ENCODE measurements at places on chromosomes 5 and 9. TPM values are rescaled to one million over a fixed set of nuclear protein-coding genes. Genes with fewer than 3 reads are reported as not detected.

DNA sequence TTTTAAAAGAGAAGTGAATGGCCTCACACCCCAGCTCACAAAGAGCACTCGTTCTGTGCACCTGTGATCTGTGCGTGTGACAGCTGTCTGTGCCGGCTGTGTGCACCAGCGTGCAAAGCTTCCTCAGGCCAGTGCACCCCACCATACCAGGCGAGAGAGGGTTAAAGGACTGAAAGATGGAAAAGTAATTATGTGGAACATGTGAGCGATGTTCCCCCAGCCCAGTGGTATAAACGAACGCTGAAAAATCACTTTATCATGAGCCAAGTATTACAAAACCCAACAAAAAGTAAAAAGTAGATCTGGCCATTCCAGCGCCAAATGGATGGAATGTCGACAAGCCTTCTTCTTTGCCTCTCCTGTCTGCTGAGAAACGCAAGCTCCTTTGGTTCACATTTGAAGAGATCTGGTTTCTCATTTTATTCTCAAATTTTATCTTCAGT lies 53.7 kb downstream of the IPPK start:
- H3K27me3 ChIP-seq, result no peaks in the 10 kb centered on the region
- H3K36me3 ChIP-seq, result peaks cover 74% of the 10 kb centered on the region
- no peak overlapping the region for H3K4me3 ChIP-seq

The PHF24 gene
- total RNA-seq, result not detected

The RNF183 gene
- total RNA-seq, result not detected

DNA sequence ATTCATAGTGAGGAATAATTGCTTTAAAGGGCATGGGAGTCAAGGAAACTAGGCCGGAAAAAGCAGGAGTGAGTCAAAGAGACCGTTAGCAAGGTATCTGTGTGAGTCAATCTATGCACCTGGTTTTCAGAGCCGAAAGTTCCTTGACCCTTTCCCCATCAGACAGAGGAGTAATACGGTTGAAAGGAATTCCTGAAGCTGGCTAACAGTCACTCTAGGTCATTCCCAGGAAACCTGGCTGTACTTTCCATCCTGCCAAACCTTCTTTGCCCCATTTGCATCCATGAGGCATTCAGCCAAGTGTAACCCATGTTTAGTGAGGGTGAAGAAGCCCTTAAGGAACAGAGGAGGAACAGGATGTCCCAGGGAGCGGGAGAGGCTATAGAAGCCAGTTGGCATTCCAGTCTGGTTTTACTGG lies 16.2 kb downstream of the RBM18 start:
- peak; percentile 91 for DNase-seq
- H3K27ac ChIP-seq, result peak overlapping the region; percentile 91
- H3K36me3 ChIP-seq, result peaks cover 93% of the 10 kb centered on the region
- no peaks in the 10 kb centered on the region for H3K27me3 ChIP-seq
- H3K4me1 ChIP-seq, result peaks cover 19% of the 10 kb centered on the region
- peak overlapping the region; percentile 62 for H3K4me3 ChIP-seq

GRCh38 chr5:24535646-24536045 lies 109.1 kb downstream of the CDH10 start:
- DNase-seq, result peak; percentile 18
- no peaks in the 10 kb centered on the region for H3K4me1 ChIP-seq
- H3K27ac ChIP-seq, result no peak overlapping the region
- no peaks in the 10 kb centered on the region for H3K36me3 ChIP-seq

GRCh38 chr5:141841378-141842180 lies 36.6 kb downstream of the PCDH1 start:
- H3K27me3 ChIP-seq, result no peaks in the 10 kb centered on the region
- no peaks in the 10 kb centered on the region for H3K36me3 ChIP-seq
- H3K4me1 ChIP-seq, result peaks cover 27% of the 10 kb centered on the region

The ABLIM3 gene
- 206 TPM for total RNA-seq

- H3K27ac ChIP-seq, result no peak overlapping the region
- DNase-seq, result no peak
- peaks cover 12% of the 10 kb centered on the region for H3K36me3 ChIP-seq
- no peaks in the 10 kb centered on the region for H3K27me3 ChIP-seq
- H3K4me1 ChIP-seq, result no peaks in the 10 kb centered on the region
- H3K4me3 ChIP-seq, result no peak overlapping the region
These were observed 90.3 kb downstream of the ZNF618 start for GRCh38 chr9:113966394-113966793.

GRCh38 chr5:179879690-179880010 lies 21.0 kb upstream of the MRNIP start:
- H3K4me3 ChIP-seq, result no peak overlapping the region
- no peaks in the 10 kb centered on the region for H3K4me1 ChIP-seq
- H3K36me3 ChIP-seq, result peaks cover 58% of the 10 kb centered on the region
- DNase-seq, result no peak
- H3K27me3 ChIP-seq, result no peaks in the 10 kb centered on the region

DNA sequence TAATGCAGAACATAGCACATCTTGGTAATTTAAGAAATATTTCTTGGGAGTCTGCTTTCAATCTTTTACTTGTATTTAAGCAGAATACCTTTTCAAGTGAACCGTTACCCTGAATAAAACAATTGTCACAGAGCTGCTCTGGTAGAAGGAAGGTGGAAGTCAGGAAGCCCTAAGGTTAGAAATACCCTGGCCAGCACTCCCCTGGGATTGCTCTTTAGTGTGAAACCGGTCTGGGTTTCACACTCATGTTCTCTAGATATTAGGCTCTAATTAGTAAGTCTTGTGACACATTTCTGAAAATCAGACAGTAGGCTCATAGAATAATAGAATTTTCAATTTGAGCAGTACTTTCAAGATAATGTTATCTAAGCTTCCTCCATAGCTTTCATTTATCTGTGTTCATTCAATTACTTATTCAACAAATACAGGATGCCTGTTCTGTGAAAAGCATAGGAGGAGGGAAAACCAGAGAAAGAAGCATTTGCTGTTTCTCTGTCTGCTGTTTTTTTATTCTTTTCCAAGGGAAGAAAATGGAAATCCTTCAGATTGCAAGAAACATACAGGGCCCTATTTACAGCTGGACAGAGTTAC lies 825.5 kb downstream of the TLR4 start:
- H3K27ac ChIP-seq, result no peak overlapping the region
- no peaks in the 10 kb centered on the region for H3K27me3 ChIP-seq
- H3K4me1 ChIP-seq, result no peaks in the 10 kb centered on the region
- no peaks in the 10 kb centered on the region for H3K36me3 ChIP-seq
- H3K4me3 ChIP-seq, result no peak overlapping the region
- DNase-seq, result no peak

DNA sequence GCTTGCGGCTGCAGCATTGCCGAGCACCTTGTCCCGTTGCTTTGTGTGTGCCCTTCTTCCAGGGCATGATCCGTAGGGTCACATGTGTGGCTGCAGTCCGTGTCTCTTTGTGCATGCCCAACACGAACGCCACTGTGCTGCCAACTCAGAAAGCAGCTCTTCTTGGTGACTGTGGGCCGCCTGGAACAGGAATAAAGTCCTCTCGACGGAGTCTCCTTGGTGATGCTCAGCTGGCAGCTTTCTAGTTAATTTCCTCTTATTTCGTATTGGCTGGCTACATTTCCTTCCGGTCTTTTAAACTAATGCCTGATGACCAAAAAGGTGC lies 5.8 kb downstream of the EXOC3 start:
- peak overlapping the region; percentile 25 for H3K27ac ChIP-seq
- no peaks in the 10 kb centered on the region for H3K27me3 ChIP-seq
- H3K4me3 ChIP-seq, result no peak overlapping the region
- no peak for DNase-seq

The GRM6 gene
- not detected for total RNA-seq

The SLC6A19 gene
- not detected for total RNA-seq

The WNK2 gene
- 0.29 TPM for total RNA-seq

- no peak for DNase-seq
- H3K36me3 ChIP-seq, result peaks cover 37% of the 10 kb centered on the region
- no peak overlapping the region for H3K27ac ChIP-seq
These were observed 39.3 kb downstream of the PTCH1 start for GRCh38 chr9:95477441-95477840.

DNA sequence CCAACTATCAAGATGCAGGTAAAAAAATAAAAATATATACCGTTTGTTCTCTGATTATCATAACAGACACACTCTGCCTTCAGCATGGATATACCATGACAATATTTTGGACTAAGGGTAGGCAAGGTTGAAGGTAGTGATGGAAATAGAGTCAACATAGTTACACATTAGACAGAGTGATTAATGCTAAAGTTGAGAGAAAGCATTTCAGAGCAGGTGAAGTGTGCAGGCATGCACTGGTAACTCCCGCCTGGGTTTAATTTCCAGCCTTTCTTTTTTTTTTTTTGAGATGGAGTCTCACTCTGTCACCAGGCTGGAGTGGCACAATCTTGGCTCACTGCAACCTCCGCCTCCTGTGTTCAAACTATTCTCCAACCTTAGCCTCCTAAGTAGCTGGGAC lies 458.5 kb downstream of the TLR4 start:
- peaks cover 14% of the 10 kb centered on the region for H3K27me3 ChIP-seq
- H3K36me3 ChIP-seq, result no peaks in the 10 kb centered on the region
- H3K4me1 ChIP-seq, result no peaks in the 10 kb centered on the region
- no peak for DNase-seq
- H3K27ac ChIP-seq, result no peak overlapping the region

GRCh38 chr5:56434986-56435385 lies 201.9 kb upstream of the ANKRD55 start:
- DNase-seq, result no peak
- no peak overlapping the region for H3K4me3 ChIP-seq
- no peaks in the 10 kb centered on the region for H3K4me1 ChIP-seq
- H3K27ac ChIP-seq, result no peak overlapping the region
- no peaks in the 10 kb centered on the region for H3K36me3 ChIP-seq

DNA sequence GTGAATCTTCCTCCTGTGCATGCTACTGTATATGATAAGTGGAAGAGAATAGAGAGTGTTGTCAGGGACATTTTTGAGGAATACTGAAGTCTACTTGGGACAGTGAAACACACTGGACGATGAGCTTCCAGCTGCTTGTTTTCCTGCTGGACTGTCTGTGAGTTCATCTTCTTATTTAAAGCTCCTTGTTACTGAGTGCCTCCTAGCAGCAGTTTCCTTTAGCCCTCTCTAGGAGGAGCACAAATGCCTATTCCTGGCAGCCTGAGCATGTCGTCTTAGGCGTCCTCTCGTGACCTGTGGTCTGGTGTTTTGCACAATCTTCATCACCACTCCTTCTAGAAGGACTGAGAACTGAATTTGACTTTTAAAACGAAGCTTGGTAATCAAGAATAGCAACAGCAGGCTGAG lies 43.8 kb downstream of the ANKRD33B start:
- DNase-seq, result peak; percentile 54
- no peaks in the 10 kb centered on the region for H3K36me3 ChIP-seq
- peaks cover 7% of the 10 kb centered on the region for H3K4me1 ChIP-seq
- no peak overlapping the region for H3K4me3 ChIP-seq
- H3K27ac ChIP-seq, result no peak overlapping the region

- H3K27me3 ChIP-seq, result peaks cover 37% of the 10 kb centered on the region
- H3K4me3 ChIP-seq, result peak overlapping the region; percentile 80
- peaks cover 19% of the 10 kb centered on the region for H3K4me1 ChIP-seq
- no peak overlapping the region for H3K27ac ChIP-seq
- peak; percentile 34 for DNase-seq
These were observed 616 bp downstream of the VCAN start for GRCh38 chr5:83472213-83472507.

The FYB1 gene
- total RNA-seq, result 0.32 TPM

GRCh38 chr9:93161786-93162562 lies 22.0 kb upstream of the WNK2 start:
- no peak for DNase-seq
- H3K4me3 ChIP-seq, result no peak overlapping the region
- H3K4me1 ChIP-seq, result no peaks in the 10 kb centered on the region
- H3K27me3 ChIP-seq, result no peaks in the 10 kb centered on the region
- no peaks in the 10 kb centered on the region for H3K36me3 ChIP-seq
- no peak overlapping the region for H3K27ac ChIP-seq

The TLR4 gene
- not detected for total RNA-seq

DNA sequence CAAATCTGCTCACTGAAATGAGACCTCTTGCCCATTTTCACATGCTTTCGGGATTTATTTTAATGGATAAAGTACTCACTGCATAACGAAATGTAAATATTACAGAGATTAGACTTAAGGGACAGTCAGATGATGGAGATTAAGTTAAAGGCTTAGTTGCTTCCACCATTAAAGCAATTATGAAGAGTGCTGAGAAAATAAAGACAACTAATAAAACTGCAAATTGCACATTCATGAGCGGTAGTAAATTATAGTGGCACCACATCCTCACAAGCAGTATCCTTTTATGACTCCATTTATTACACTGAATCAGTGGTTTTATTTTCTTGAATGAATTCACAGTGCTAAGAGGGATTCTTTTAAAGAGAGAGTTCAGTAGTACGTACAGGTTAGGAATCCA lies 76.2 kb upstream of the TMED7 start:
- no peaks in the 10 kb centered on the region for H3K4me1 ChIP-seq
- H3K27me3 ChIP-seq, result peaks cover under 1% of the 10 kb centered on the region
- no peaks in the 10 kb centered on the region for H3K36me3 ChIP-seq
- H3K4me3 ChIP-seq, result no peak overlapping the region
- no peak overlapping the region for H3K27ac ChIP-seq

The ENTREP1 gene
- total RNA-seq, result 0.35 TPM

DNA sequence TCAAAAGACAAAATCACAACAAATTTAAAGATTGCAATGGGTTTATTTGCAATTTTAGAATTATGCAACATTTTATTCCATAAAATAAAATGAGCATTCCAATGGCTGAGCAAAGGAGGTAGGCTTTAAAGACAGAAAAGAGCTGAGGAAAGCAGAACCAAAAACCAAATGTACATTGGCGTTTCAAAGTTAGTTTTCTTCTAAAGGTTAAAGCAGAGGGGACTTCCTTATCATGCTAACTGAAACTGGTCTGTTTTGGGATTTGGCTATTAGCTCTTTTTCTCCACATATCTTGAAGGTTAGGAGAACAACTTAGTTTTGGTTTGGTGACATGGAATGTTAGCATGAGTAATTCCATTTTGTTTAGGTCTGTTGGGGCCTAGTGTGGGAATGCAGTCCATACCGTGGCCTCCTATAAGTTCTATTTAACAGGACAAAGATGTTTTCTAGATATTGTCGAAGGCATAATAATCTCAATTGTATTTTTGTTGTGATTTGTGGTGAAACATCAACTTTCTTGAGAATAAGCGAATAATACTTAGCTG lies 20.3 kb downstream of the DCP2 start:
- peaks cover 58% of the 10 kb centered on the region for H3K36me3 ChIP-seq
- peaks cover 10% of the 10 kb centered on the region for H3K4me1 ChIP-seq
- no peak overlapping the region for H3K4me3 ChIP-seq
- DNase-seq, result no peak
- H3K27ac ChIP-seq, result no peak overlapping the region
- H3K27me3 ChIP-seq, result no peaks in the 10 kb centered on the region

The CDH9 gene
- not detected for total RNA-seq

DNA sequence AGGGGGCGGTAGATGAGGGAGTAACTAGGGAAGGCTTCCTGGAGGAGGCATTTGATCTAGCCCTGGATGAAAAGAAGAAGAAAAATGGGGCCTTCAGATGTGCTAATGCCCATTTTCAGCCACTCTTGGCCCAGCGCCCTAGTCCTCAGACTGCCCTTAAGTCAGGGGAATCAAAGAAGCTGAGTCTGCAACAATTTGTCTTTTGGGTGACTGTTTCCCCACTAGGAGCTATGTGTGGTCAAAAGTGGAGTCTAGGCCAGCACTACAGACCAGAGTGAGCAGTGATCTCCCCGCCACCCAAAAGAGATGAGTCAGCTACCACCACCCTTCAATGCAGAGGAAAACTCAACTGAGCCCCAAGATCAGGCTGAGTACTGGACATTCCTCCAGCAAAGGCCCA lies 542.1 kb downstream of the BNC2 start:
- H3K36me3 ChIP-seq, result no peaks in the 10 kb centered on the region
- no peak overlapping the region for H3K27ac ChIP-seq
- H3K4me3 ChIP-seq, result no peak overlapping the region
- no peaks in the 10 kb centered on the region for H3K27me3 ChIP-seq
- no peaks in the 10 kb centered on the region for H3K4me1 ChIP-seq
- DNase-seq, result no peak

- no peak overlapping the region for H3K4me3 ChIP-seq
- DNase-seq, result no peak
- no peaks in the 10 kb centered on the region for H3K36me3 ChIP-seq
- no peaks in the 10 kb centered on the region for H3K4me1 ChIP-seq
- H3K27me3 ChIP-seq, result no peaks in the 10 kb centered on the region
These were observed 26.8 kb upstream of the TXNDC8 start for GRCh38 chr9:110364451-110364850.
